ENCODE measurements at places on chromosomes 6 and 20. TPM values are rescaled to one million over a fixed set of nuclear protein-coding genes. Genes with fewer than 3 reads are reported as not detected.

GRCh38 chr20:57610261-57610952 lies 9.8 kb downstream of the ZBP1 start:
- H3K4me3 ChIP-seq = no peak overlapping the region
- H3K4me1 ChIP-seq = no peaks in the 10 kb centered on the region
- peaks cover 23% of the 10 kb centered on the region for H3K36me3 ChIP-seq
- no peaks in the 10 kb centered on the region for H3K27me3 ChIP-seq

DNA sequence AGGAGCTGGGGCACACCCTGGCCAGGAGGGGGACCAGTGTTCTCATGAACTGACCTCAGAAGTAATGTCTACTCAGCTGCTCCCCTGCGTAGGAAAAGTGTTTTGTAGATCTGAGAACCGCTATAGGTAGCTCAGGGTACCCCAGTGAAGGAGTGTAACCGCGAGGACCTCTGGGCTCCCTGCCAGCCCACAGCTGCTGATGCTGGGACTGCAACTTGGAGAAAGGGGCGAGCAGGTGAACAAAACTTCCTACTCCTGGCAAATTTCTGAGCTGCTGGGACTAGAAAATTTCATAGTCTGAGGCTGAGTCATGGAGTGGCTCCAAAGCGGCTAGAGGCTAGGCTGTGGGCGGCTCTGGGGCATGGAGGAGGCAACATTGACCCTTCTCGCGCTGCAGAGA lies 51.9 kb downstream of the PYGB start:
- H3K27me3 ChIP-seq = no peaks in the 10 kb centered on the region
- no peaks in the 10 kb centered on the region for H3K4me1 ChIP-seq
- peak overlapping the region; percentile 26 for H3K27ac ChIP-seq

GRCh38 chr20:26315054-26315453 lies 618.4 kb upstream of the ZNF337 start:
- H3K36me3 ChIP-seq = no peaks in the 10 kb centered on the region
- no peak overlapping the region for H3K27ac ChIP-seq
- no peak for DNase-seq
- H3K4me3 ChIP-seq = no peak overlapping the region
- H3K4me1 ChIP-seq = no peaks in the 10 kb centered on the region

DNA sequence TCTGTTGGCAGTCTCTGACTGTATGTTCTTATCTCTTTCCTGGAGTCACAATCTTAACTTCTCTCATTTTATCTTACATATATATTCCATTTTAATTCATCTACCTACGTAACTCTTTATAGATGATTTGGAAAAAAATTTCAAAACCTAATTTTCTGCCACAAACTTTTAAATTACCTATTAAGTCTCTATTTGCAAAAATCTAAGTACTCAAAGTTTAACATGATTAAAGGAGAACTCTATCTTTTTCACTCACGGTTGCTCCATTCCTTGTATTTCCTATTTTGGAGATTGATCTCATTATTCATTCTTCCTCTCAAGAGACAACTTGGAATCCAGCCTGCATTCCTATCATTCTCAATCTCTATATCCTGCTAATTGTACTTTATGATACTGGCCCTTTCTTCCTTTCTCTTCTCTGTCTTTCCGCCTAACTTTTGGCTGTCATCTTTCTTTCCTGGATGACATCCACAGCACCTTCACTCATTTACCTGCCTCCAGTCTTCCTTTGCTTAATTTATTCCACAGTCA lies 1071.1 kb upstream of the CITED2 start:
- H3K27me3 ChIP-seq = no peaks in the 10 kb centered on the region
- no peaks in the 10 kb centered on the region for H3K4me1 ChIP-seq

DNA sequence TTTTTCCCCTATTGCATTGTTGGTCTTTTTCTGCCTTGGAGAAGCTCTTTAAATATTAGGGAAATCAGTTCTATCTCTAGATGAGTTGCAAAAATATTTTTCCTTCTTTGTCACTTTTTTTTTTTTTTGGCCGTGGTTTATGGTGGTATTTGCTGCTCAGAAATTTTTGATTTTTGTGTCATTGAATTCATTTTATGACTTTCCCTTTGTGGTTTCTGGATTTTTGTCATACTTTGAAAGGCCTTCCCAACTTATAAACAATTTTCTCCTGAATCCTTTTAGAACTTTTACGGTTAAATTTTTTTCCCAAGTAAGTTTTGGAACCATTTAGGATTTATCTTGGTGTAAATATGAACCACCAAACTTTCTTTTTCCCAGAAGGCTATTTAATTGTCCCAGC lies 145.6 kb downstream of the GJA10 start:
- H3K36me3 ChIP-seq = no peaks in the 10 kb centered on the region
- H3K4me3 ChIP-seq = no peak overlapping the region
- DNase-seq = no peak
- no peak overlapping the region for H3K27ac ChIP-seq
- no peaks in the 10 kb centered on the region for H3K4me1 ChIP-seq

- no peaks in the 10 kb centered on the region for H3K27me3 ChIP-seq
- H3K36me3 ChIP-seq = no peaks in the 10 kb centered on the region
- DNase-seq = no peak
- H3K27ac ChIP-seq = no peak overlapping the region
- no peak overlapping the region for H3K4me3 ChIP-seq
These were observed 12.4 kb upstream of the MYT1 start for GRCh38 chr20:64151633-64152530.

- no peaks in the 10 kb centered on the region for H3K36me3 ChIP-seq
- H3K4me1 ChIP-seq = peaks cover 81% of the 10 kb centered on the region
- H3K27me3 ChIP-seq = no peaks in the 10 kb centered on the region
- H3K4me3 ChIP-seq = peak overlapping the region; percentile 53
These were observed 43.1 kb downstream of the MBOAT1 start for GRCh38 chr6:20169119-20169557.

- DNase-seq = no peak
- no peak overlapping the region for H3K4me3 ChIP-seq
- H3K4me1 ChIP-seq = no peaks in the 10 kb centered on the region
These were observed 777.5 kb downstream of the MAFB start for GRCh38 chr20:39911497-39911896.

GRCh38 chr6:167815296-167815980 lies 11.3 kb upstream of the AFDN start:
- peaks cover 29% of the 10 kb centered on the region for H3K27me3 ChIP-seq
- no peak overlapping the region for H3K4me3 ChIP-seq
- no peaks in the 10 kb centered on the region for H3K4me1 ChIP-seq

DNA sequence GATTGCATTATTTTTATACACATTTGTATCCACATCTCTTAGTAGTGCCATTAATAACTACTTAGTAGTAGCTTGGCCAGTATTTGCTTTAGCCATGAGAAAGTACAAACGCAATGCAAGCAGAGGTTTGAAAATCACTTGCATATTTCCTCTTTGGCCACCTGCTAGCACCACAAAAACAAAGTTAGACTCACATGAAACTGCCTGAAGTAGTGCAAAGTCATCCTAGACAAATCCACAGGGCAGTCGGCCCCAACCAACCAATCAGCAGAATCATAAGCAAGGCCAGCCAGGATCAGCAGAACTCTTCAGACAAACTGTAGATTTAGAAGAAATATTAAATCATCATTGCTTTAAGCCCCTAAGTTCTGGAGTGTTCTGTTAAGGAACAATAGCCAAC lies 135.2 kb upstream of the VGLL2 start:
- no peak overlapping the region for H3K4me3 ChIP-seq
- no peak for DNase-seq
- no peaks in the 10 kb centered on the region for H3K27me3 ChIP-seq
- H3K4me1 ChIP-seq = no peaks in the 10 kb centered on the region
- H3K27ac ChIP-seq = no peak overlapping the region
- no peaks in the 10 kb centered on the region for H3K36me3 ChIP-seq

- no peak overlapping the region for H3K4me3 ChIP-seq
- H3K27me3 ChIP-seq = no peaks in the 10 kb centered on the region
- no peak overlapping the region for H3K27ac ChIP-seq
- no peaks in the 10 kb centered on the region for H3K36me3 ChIP-seq
- H3K4me1 ChIP-seq = no peaks in the 10 kb centered on the region
These were observed 193.8 kb downstream of the SMOC2 start for GRCh38 chr6:168634541-168635328.

DNA sequence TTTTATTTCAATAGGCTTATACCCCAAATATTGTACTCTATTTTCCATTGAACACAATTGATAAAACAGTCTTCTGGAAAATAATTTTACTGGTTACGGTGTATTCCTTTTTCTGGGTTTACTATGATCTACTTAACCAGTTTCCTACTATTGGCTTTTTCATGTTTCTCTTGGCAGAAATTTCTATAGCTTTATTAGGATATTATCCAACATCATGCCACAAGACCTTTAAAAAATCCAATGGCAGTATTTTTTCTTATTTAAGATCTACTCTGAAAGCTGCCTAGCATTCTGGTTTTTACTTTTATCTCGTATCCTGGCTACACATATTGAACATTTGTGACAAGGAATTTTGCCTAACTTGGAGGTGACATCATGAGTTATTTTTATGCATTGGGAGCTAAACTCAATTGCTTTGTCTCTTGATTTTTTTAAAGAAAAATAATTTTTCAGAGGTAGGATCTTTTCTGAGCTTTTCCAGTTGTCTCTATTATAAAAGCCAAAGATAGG lies 45.5 kb downstream of the SLC9A8 start:
- H3K27me3 ChIP-seq = no peaks in the 10 kb centered on the region
- peaks cover 53% of the 10 kb centered on the region for H3K36me3 ChIP-seq
- no peak overlapping the region for H3K4me3 ChIP-seq
- no peaks in the 10 kb centered on the region for H3K4me1 ChIP-seq
- H3K27ac ChIP-seq = no peak overlapping the region
- DNase-seq = no peak

DNA sequence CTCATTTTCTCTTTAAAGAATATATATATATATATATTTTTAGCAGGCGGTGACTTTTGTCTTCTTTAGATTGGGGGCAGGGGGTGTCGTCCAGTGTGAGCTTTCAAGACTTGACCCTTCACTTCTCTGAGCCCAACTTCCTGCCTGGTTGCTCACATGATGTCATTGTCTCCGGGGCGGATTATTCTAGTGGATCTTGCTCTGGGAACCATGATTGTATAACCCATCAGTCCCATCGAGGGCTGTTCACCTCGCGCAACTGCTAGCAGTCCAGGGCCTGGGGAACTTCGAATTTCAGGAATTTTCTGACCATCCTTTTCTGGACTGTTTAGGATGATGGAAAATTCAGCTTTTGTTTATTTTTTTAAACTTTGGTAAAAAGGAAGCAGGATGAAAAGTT lies 1.0 kb downstream of the IGF2R start:
- H3K27me3 ChIP-seq = no peaks in the 10 kb centered on the region
- peaks cover 75% of the 10 kb centered on the region for H3K4me1 ChIP-seq
- H3K27ac ChIP-seq = peak overlapping the region; percentile 86
- H3K4me3 ChIP-seq = peak overlapping the region; percentile 61

Gene BACH2
- 0.04 TPM for polyA plus RNA-seq

Gene GPR6
- not detected for polyA plus RNA-seq

Gene KHDC1
- polyA plus RNA-seq = not detected

Gene ULBP3
- polyA plus RNA-seq = 0.08 TPM

Gene EEF1A2
- not detected for polyA plus RNA-seq

Measured in CD14-positive monocyte (primary cell).